Stimulated activated CD8-positive, alpha-beta memory T cell treated with anti-CD3 and anti-CD28 coated beads, Interleukin-7, amount 100 ng/mL, for 48 hours (primary cell): ENCODE measurements at places on chromosomes 12 and 14.

- DNase-seq = no peak
Observed at GRCh38 chr12:68344126-68344525, 12.0 kb upstream of the MDM1 start.

DNA sequence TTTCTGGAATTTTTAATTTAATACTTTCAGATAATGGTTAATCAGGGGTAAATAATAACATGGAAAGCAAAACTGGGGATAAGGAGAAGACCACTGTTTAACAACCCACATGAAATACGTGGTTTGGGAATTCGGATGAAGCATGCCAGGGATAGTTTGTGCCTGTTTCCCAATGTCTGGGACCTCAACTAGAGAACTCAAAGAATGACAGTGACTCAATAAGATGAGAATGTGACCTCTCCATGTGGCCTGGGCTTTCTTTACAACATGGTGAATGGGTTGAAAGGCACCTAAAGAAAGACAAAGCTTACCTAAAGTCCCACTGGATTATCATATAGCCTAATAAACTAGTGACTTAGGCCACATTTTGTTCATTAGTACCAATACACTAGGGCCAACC is 460.3 kb upstream of the LRFN5 start:
- DNase-seq = no peak

GRCh38 chr12:51904951-51905470 is 2.3 kb upstream of the ACVRL1 start:
- DNase-seq = no peak

- DNase-seq = no peak
Observed at GRCh38 chr12:65524666-65525065, 246.2 kb downstream of the MSRB3 start.

GRCh38 chr12:126040307-126040706 is 975.1 kb downstream of the AACS start:
- no peak for DNase-seq

DNA sequence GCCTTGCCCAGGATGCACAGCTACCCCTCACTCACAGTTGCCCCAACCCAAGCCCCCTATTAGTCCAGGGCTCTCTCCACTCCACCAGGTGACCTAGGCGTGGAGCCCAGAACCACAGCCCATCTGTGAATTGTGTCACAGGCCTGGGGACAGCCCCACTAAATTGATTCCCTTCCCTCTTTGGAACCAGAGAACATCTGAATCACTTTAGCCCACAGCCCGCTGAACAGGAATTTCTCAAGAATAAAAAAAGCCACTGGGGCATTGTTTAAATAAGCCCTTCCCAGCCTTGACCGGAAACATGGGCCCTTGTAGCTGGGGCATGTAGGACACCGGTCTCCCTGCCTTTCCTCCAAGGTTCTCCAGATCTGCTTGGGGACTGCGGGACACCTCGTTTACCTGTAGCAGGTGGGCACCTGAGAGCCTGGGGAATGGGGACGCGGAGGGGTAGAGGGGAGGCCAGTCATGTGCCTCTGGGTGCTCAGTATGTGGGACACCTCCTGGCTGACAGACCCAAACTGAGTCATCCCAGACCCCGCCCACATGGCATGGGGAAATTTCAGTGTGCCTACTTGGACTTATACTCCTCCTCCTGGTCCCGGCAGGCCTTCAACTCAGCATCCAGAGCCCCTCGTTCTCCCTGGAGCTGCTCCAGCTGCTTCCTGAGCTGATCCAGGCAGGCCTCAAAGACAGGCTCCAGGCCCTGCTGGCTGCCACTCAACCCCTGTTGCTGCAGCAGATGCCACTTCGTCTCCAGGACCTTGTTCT is 1.3 kb downstream of the KRT78 start:
- DNase-seq = no peak

DNA sequence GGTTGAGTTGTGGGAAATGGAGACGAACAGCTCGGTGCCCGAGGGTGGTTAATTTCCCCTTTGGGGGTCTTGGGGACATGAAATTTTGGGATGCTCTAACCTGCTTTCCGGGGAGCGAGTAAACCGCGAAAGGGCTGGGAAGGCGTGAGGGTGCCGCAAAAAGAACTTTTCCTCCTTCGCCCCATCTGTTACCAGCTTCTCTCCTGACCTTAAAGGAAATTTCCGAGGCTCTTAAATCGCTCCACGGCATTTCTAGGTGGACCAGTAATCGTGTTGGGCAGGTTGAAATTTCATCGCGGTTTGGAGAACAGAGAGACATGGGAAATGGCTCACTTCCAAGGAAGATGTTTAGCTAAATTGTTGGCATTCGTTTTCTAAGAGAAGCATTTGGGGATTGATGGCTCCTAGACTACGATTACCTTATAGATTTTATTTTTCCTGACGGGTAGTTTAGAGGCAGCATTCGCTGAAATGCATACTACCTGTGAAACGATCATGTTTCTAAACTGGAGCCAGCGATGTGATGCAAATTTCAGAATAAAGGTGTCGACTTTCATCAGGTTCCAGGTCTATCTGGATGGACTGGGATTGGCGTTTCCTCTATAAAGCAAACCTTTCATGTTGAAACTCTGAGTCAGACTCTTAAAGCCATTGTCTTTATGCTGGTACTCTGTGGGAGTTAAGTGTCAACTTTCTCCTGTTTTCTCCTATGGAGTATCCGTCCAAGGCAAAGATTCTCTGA is 414.5 kb downstream of the PCNX1 start:
- no peak for DNase-seq

DNA sequence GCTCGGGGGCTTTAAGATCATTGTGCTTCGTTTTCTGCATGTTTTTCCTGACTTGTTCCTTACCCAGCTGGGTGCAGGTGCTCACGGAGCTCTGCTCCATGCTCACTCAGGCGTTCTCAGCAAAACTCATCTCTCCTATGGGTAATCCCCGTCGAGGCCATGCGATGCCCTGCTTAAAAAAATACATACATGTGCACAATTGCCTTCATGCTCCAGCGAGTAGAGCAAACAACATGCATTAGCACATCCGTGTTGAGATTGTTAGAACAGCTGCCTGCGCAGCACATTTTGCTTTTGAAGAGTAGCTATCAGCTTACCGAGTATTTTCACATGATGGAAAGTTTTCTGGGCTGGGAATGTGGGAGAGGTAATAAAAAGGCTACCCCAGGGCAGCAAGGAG is 16.2 kb downstream of the AACS start:
- no peak for DNase-seq

DNA sequence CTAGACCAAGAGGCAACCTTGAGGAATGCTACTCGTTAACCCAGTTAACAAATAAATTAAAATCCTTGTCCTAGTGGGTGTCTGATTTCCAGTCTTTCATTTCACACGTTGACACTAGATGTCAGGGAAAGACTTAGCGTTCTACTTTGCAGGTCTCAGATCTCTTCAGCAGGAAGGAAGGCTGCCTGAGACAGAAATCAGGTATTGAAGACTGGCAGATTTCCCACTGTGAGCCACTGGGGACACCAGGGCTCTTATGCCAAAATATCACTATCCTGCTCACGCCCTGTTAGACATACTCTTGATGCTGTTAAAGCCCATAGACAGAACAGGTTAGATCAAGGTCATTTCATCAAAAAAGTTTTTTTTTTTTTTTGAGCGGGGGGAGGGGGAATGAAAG is 33.0 kb downstream of the EMP1 start:
- DNase-seq = no peak

DNA sequence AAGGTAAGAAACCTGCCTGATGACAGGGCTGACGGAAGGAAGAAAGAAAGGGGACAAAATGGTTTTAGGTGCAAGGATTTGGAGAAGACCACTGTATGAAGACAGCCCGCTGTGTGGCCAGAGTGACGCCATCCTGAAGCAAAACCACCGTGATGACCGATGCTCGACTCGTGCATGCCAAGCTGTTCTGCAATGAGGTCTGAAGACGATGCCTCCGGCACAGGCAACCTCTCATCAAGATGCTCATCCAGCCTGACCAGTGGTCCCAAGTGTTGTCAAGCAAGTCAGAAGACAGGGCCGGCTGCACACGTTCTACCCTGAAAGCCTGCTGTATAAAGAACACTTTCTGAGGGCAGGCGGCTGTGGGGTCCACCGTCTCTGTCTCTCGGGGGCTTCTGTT is 34.8 kb downstream of the STX2 start:
- DNase-seq = no peak

- no peak for DNase-seq
Observed at GRCh38 chr14:105477660-105478397, 3.2 kb downstream of the CRIP2 start.

GRCh38 chr12:128424931-128425431 is 158.0 kb downstream of the TMEM132C start:
- DNase-seq = no peak

DNA sequence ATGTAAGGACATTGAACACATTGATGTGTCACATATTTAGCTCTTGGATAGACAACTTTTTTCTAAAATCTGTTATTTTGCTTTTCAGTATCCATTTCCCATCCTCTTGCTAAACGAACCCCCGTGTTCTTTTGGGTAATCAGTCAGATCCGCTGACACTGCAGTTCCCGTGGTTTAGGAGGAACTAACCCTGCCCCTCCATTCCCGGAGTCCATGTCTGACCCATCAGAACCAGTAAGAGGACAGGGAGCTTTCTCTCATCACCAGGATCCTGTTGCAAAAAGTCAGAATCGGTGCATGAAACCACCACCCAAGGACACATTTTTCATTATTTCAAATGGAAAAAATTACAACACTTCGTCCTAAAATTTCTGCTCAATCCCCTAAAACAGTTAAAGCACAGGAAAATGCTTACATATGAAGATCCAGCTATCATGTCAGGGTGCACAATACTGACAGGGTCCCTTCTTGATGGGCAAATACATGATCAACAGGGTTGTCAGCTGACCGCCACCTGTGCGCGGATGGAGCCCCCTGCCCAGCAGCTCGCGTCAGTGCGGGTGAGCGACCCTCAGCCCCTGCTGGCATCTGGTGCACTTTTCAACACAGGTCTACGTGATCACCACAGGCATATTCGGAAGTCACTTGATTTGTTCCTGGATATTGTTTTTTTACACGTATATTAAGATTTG is 276.8 kb downstream of the ADGRD1 start:
- no peak for DNase-seq

DNA sequence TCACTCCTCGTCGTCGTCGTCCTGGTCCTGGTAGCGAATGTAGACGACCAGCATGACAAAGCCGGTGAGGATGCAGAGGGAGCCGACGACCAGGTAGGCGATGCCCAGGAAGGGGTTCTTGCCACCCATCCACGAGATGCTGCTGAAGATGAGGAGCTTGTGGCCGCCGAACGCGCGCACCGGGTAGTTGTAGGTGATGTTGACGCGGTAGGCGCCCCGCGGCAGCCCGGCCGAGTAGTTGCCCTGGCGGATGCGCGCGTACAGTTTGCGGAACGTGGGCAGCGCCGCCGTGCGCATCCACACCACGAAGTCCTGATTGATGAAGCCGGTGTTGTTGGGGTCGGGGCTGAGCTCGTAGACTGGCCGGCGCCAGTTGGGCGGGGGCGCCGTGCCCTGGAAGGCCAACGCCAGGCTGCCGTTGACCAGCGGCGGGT is 1.0 kb downstream of the TMEM30B start:
- peak; percentile 16 for DNase-seq

- no peak for DNase-seq
Observed at GRCh38 chr14:103556946-103557758, 5.3 kb downstream of the BAG5 start.

DNA sequence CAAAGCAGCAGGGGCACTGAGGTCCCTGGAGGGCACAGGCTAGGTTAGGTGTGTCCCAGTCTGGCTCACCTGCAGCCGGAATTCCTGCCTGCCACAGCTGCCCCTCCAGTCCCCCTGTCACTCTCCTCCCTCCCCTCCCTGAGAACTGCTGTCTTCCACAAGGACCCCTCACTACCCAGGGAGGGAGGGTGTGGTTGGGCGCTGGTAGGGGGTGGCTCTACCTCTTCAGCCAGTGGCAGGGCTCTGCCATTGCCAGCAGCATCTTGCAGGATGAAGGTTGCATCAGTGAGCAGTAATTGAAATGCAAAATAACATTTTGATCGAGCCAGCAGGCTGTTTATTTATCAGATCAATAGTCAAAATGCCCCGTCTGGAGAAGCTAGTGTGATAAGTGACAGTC is 45.7 kb downstream of the ESRRB start:
- no peak for DNase-seq

DNA sequence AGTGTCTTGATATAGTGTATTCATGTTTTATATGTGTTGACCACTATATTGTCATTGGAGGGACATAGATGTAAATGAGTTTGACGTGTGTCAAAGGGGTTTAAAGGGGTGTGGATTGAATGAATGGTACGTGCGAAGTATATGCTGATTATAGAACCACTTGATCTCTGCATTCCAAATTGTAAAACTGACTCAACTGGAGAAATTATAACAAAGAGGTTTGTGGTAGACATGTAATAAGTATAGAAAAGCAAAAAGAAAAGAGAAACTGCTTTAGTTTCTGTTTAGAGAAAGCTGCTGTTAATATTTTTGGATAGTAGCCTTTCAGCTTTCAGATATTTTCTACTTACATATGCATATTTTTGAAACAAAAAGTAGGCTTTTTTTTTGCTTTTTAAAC is 8.9 kb upstream of the MYRFL start:
- no peak for DNase-seq
